ENCODE measurements at places on chromosomes 7 and 10. TPM values are rescaled to one million over a fixed set of nuclear protein-coding genes. Genes with fewer than 3 reads are reported as not detected.

Gene CDNF
- total RNA-seq: 0.93 TPM

Gene COL26A1
- total RNA-seq: 0.49 TPM

Gene OPN4
- not detected for total RNA-seq

Gene PDLIM1
- total RNA-seq: 163 TPM

Gene CPVL
- 0.34 TPM for total RNA-seq

Gene UPK3BL1
- total RNA-seq: 13.0 TPM

Gene PITX3
- 0.37 TPM for total RNA-seq

All from A549 treated with CORT108297 at 1 μM for 4 hours (cell line).